ENCODE measurements at places on chromosomes 6 and 20.
A peak's percentile ranks its signal among the peaks of the same experiment; 100 is the strongest.

GRCh38 chr20:6140947-6141346 lies 18.1 kb upstream of the FERMT1 start:
- DNase-seq, result no peak

DNA sequence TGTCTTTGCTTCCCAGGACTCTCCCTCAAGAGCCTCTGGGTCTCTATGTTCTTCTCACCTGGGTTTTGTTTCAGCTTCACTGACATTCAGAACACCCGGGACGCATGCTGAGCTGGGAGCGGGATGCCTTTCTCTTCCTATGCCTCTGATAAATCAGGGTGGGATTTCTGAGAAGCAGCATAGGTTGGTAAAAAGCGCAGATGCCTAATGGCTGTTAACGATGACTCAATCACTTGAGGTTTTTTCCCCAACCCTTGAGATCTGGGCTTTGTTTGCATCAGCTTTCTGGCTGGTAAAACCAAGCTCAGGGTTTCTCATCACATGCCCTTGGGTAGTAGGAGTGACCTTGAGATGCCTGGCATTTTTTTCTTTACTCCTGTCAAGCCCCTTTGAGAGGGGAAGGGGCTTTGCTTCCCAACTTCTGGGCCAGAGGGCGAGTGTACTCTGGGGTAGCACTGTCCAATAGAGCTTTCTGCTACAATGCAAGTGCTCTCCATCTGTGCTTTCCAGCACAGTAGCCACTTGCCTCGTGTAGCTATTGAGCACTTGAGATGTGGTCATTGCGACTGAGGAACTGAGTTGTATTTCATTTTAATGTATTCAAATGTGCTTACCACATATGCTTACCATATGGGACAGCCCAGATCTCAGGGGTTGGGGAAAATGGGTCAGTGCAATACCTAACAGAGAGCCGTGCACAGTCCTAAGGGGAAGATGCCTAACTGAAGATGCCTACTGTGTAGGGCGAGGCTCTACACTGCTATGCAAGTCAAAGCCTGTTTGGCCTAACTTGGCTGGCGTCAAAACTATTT lies 69.1 kb downstream of the PPP1R14C start:
- no peak for DNase-seq

DNA sequence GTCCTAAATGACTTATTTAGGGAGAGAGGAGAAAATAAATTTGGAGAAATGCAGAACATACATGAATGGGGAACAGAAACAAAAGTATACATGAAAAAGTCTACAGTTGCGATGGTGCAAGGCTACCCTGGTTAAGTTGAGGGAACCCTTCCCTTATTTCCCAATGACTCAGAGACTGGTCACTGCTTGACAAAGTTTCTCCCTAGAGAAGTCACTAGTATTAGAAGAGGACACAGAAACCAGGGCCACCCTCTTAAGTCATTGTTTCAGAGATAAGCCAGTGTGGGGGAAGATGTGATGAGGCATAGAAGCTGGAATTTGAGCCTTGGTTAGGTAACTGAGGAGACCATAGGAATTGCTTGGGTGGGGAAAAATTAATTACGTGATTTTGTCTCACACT lies 24.4 kb upstream of the EDN1 start:
- no peak for DNase-seq

- no peak for DNase-seq
Observed at GRCh38 chr6:134908906-134909516, 40.9 kb downstream of the ALDH8A1 start.

- DNase-seq, result no peak
Observed at GRCh38 chr6:26421259-26422144, 18.8 kb upstream of the BTN3A3 start.

GRCh38 chr6:35521235-35521634 lies 8.5 kb upstream of the TULP1 start:
- DNase-seq, result no peak

DNA sequence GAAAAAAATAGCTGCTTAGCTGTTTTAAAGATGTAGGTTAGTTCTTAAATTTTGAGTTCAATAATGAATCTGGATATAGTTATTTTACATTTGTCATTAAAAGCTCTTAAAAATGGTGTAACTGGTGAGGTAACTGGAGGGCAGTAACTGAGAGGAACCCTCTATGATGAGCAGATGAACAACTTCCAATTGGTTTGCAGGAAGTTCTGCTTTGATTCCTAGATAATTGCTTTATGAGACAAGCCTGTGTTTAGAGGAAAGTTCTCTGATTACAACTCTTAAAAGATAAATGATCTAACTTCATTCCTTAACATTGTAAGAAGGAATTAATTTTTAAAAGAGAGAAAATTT lies 8.5 kb downstream of the MYLIP start:
- no peak for DNase-seq

- no peak for DNase-seq
Observed at GRCh38 chr6:161584051-161584450, 310.2 kb upstream of the AGPAT4 start.

DNA sequence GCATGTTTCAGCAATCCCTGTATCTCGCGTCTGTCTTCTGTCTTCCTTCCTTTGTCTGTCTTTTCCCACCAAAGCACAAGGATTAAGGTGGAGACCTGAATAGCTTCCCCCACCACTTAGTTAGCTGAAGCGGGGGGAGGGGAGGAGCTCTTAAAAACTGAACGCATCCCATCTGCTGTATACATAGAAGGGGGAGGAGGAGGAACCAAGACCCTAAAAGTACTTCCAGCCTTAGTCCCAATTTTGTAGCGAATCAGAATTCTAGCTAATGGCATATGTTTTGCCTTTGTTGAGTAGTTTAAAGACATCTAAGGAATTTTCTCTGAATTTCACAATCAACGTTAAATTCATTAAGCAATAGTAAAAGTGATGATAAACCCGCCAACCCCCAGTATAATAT lies 47.9 kb downstream of the GNAS start:
- DNase-seq, result no peak

DNA sequence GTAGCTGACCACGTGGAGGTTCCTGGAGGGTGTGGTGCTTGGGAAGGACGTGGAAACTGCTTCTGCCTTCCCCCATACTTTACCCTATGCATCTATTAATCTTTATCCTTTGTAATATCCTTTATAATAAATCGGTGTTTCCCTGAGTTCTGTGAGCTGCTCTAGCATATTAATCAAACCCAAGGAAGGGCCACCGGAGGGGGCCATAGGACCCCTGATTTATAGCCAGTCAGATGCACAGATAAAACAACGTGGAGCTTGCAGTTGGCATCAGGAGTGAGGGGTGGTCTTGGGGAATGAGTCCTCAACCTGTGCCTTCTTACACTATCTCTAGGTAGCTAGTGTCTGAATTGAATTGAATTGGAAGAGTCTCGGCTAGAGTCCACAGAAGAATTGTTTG lies 36.5 kb upstream of the TFAP2A start:
- DNase-seq, result no peak

DNA sequence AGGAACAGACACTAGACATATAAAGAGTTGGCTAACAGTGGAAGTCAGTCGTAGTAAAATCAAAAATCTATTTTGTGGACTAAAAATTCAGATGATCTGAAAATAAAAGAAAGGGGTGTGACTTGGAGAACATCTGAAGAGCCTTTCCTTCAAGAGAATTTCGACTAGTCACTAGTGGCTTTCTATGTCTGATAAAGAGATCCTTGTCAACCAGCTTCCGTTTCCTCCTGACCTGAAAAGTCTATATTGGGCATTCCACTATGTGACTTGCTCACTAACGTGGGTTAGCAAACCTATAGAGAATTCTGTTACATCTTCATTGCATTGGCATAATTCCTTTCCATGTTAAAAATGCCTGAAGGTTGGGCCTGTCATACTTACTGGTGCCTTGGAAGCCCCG lies 25.9 kb downstream of the TRAF3IP2 start:
- no peak for DNase-seq

DNA sequence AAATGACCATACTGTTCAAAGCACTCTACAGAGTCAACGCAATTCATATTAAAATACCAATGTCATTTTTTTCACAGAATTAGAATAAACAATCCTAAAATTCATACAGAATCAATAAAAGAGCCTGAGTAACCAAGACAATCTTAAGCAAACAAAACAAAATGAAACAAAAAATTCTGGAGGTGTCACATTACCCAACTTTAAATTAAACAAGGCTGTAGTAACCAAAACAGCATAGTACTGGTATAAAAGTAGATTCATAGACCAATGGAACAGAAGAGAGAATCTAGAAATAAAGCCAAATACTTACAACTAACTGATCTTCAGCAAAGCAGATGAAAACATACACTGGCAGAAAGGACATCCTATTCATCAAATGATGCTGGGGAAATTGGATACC lies 346.9 kb upstream of the JAG1 start:
- DNase-seq, result no peak

GRCh38 chr6:158654960-158655489 lies 5.2 kb downstream of the SYTL3 start:
- DNase-seq, result no peak

DNA sequence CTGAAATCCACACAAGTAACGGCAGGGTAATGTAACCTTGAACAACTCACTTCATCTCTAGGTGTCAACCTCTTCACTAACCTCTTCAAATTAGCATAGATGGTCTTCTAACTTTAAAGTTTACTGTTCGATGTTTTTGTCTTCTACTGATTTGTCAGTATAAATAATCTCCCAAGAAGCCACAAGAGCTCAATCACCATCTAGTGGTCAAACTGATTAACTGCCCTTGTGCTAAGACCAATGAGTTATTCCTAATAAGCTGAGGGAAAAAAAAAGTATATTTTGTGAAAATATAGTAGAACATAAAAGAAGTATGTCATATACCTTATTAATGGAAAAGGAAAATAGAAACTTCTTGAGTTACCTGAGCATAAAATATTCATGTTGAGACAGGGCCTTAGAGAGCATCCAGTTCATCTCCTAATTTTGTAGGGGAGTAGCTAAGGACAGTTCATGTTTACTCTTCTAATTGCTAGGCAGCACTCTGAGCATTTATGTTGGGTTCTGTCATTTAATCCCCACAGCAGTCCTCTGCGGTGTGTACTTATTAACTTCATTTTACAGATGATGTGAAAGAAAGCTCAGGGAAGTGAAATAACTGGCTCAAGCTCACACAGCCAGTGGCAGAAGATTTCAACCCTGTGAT lies 317.1 kb downstream of the ESR1 start:
- DNase-seq, result no peak

DNA sequence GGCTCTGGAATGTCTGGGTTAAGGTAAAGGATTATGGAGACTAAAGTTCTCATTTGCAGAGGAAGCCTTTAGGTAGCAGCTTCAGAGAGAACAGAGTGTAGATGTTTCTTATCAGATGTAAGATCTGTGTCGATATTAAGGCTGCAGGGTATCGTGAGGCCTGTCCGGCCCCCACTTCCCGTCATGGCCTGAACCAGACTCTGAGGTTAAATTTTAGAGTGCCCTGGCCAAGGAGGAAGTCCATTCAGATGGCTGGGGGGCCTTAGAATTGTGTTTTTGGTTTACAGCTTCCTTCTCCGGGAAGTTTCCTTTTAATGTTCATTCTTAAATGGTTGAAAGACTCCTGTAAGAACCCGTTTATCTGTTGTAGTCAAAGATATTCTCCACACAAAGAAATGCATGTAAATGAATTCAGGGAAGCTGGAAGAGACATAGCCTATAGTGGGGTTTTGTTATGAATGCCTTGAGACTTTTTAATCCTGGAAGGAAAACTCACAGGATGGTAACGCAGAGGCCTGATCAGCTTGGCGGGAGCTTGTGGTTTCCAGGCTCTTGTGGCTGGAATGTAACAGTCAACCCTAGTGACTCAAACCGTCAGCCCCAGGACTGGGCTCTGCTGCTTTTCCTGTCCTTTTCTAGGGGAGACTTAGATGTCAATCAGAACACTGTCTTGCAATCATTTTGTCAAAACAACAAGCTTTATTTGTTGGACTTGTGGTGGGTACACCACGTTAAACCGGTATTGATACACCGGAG lies 34.7 kb downstream of the KIF25 start:
- DNase-seq, result no peak

GRCh38 chr6:43953794-43954310 lies 173.4 kb downstream of the MRPL14 start:
- DNase-seq, result no peak

DNA sequence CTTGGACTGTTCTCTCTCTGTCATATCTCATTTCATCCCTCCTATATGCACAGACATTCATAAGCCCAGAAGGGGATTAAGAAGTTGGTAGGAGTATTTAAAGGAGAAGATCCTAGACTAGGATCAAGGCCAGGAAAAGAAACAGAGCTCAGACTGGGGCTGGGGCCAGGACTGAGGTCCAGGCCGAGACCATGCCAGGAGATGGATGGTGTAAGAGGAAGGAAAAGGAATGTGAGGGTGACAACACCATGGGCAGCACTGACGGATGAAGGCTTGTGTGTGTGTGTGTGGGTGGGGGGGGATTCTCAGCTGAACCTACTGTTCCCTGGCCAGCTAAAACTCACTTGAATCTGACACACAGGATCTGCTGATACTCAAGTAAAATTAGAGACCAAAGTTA lies 182.1 kb downstream of the KIF6 start:
- DNase-seq, result no peak

- no peak for DNase-seq
Observed at GRCh38 chr6:11204794-11205366, 27.6 kb downstream of the NEDD9 start.

DNA sequence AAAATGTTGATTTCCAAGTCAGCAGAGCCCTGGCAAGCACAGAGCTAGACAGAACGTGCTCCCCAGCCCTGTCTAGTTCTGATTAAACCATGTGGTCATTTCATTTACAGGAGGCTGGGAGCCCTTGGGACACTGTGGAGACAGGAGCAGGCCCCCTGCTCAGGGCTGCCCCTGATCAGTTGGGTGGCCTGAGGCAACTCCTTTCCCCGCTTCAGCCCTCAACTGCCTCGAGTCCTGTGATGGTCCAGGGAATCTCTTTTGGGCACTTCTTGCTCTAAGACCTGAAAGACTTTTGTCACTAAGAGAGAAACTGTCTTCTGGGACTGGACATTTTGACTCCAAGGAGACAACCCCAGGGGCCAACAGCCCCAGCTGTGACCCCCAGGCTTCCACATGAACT lies 13.5 kb downstream of the DYNLRB1 start:
- no peak for DNase-seq

- no peak for DNase-seq
Observed at GRCh38 chr6:128724738-128725137, 158.2 kb upstream of the LAMA2 start.

- DNase-seq, result no peak
Observed at GRCh38 chr6:140138311-140139010, 764.0 kb upstream of the CITED2 start.

GRCh38 chr20:19692685-19693119 lies 65.4 kb upstream of the RIN2 start:
- peak; percentile 13 for DNase-seq

GRCh38 chr6:37202788-37203491 lies 33.0 kb downstream of the PIM1 start:
- no peak for DNase-seq

DNA sequence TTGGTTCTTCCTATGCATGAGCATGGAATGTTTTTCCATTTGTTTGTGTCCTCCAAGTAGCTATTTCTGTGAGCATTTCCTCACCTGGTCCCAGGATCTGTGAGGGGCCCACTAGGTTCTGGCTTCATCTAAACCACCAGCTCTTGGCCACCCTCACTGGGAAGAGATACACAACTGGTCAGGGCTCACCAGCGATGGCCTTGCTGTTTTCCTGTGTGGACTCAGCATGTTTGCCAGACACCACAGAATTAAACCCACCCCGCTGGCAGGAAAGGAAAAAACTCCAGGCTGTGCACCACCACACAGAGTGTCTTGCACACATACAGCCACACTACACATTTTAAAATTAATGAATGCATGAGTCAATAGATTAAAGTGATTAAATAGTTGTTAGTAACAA lies 65.1 kb upstream of the NXT1 start:
- no peak for DNase-seq

All from C1 segment of cervical spinal cord (tissue), 14 donors.